Activated naive CD8-positive, alpha-beta T cell treated with anti-CD3 and anti-CD28 coated beads, Interleukin-2, amount 10 ng/mL, durations not matched to agents 7 days and 5 days (primary cell): ENCODE measurements at places on chromosomes 12 and 14. TPM values are rescaled to one million over a fixed set of nuclear protein-coding genes. Genes with fewer than 3 reads are reported as not detected.

The TTLL5 gene
- total RNA-seq = 31.8 TPM

DNA sequence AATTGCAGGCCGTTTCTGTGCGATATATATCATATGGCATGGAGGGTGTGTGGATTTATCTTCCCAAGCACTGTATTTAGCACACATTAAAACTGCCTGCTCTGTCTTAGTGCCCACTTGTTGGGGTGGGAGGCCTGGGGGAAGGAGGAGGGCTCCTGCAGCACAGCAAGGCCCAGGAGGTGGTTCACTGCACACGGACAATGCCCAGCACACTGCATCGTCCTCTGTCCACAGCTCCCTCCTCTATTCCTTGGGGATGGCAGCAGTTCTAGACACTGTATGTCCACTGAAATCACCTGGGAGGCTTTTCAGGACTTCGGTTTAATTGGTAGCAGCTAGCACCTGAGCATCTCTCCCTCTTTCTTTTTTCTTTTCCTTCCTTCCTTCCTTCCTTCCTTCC, 161.2 kb downstream of the KTN1 start:
- H3K4me1 ChIP-seq = no peaks in the 10 kb centered on the region
- H3K27me3 ChIP-seq = no peaks in the 10 kb centered on the region
- H3K36me3 ChIP-seq = no peaks in the 10 kb centered on the region
- no peak overlapping the region for H3K27ac ChIP-seq
- DNase-seq = no peak

GRCh38 chr12:52035190-52035589, 16.1 kb upstream of the NR4A1 start:
- H3K36me3 ChIP-seq = no peaks in the 10 kb centered on the region
- peaks cover 7% of the 10 kb centered on the region for H3K27me3 ChIP-seq
- no peak overlapping the region for H3K4me3 ChIP-seq
- peaks cover 20% of the 10 kb centered on the region for H3K4me1 ChIP-seq
- no peak for DNase-seq
- no peak overlapping the region for H3K27ac ChIP-seq

GRCh38 chr12:117168976-117169375, 21.3 kb downstream of the FBXO21 start:
- H3K4me3 ChIP-seq = no peak overlapping the region
- peaks cover 2% of the 10 kb centered on the region for H3K4me1 ChIP-seq
- no peaks in the 10 kb centered on the region for H3K27me3 ChIP-seq
- no peak overlapping the region for H3K27ac ChIP-seq

DNA sequence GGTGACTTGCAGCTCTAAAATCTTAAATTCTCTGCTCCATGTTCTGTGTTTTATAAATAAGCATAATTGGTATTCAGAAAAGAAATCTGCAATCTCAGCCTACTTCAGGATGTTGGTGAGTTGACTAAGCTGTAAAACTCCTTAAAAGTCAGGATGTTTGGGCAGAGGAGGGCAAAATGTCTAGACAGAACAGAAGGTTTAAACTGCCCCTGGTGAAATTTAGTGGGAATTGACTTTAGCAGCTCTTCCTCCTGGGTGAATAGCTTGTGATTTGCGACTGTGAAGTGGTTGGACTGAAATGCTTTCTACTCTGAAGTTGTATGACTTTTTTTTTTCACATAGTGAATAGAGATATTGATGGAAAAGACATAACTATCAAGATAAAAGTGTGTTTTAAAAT, 85.8 kb downstream of the CAND1 start:
- H3K36me3 ChIP-seq = peaks cover 4% of the 10 kb centered on the region
- DNase-seq = no peak
- no peaks in the 10 kb centered on the region for H3K27me3 ChIP-seq
- no peak overlapping the region for H3K27ac ChIP-seq
- peaks cover 7% of the 10 kb centered on the region for H3K4me1 ChIP-seq

GRCh38 chr14:79175671-79176070, 1005.5 kb downstream of the NRXN3 start:
- H3K27me3 ChIP-seq = no peaks in the 10 kb centered on the region
- H3K36me3 ChIP-seq = no peaks in the 10 kb centered on the region
- H3K4me1 ChIP-seq = no peaks in the 10 kb centered on the region
- H3K4me3 ChIP-seq = no peak overlapping the region
- no peak for DNase-seq
- H3K27ac ChIP-seq = no peak overlapping the region
